ENCODE measurements at places on chromosomes 6 and 20.

DNA sequence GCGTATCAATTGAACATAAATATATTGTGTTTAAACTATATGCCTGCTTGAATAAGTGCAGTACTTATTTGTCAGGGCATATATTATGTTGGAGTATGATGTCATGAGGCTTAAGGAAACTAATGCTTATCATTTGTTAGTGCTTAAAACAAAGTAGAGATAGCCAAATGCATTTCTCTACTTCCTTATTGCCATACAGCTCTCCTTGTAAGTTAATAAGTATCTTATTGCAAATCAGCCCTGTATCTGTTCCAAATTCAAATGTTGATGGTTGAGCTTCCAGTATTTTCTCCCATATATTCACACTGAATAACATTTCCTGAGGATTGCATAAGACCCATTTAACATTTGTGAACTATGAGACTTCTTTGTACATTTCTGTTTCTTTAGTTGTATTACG is 57.8 kb downstream of the CARMIL1 start:
- no peak for DNase-seq

DNA sequence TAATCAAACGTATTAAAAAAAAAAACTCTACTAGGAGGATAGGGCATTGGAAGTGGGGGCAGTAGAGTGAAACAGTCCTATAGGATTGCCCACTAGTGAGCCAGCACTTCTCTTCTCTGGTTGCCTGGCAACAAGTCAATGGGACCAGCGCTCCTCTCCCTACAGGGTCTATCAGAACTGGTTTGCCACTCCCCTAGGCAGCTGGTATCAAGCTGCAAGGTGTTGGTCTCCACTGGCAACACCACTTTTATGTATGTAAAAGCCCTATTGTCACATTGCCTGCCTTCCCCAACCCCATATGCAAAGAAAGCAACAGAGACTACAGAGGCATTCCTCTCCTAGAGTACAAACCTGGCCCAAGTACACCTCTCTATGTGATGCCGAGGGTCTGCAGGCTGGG is 166.9 kb upstream of the MCHR2 start:
- DNase-seq = no peak

GRCh38 chr6:149037051-149037671 is 280.4 kb upstream of the TAB2 start:
- peak; percentile 74 for DNase-seq

DNA sequence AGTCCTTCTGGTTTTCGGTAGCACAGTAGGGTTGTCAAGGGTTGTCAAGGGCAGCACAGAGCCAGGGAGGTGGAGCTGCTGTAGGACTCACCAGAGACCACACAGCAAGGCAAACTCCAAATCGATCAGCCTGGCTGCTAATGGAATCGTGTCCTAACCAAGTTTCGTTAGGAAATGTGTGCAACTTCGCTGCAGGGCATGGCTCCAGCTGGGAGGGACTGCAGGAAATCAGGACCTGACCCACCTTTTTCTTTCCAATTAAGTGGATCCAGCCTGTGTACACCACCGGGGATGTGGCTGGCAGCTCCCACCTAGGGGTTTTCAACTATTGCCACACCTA is 251.7 kb upstream of the QKI start:
- no peak for DNase-seq

DNA sequence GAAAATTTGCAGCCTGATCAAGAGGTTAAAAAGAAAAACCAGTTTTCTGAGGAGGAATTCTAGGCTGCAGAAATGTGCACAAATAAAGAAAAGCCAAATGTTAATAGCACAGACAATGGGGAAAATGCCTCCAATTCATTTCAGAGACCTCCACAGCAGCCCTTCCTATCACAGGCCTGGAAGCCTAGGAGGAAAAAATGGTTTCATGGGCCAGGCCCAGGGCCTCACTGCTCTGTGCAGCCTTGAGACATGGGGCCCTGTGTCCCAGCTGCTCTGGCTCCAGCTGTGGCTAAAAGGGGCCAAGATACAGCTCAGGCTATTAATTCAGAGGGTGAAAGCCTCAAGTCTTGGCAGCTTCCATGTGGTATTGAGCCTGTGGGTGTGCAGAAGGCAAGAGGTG is 18.9 kb downstream of the AHI1 start:
- DNase-seq = no peak

- DNase-seq = no peak
These were observed 11.5 kb downstream of the NFKBIL1 start for GRCh38 chr6:31558631-31559500.

DNA sequence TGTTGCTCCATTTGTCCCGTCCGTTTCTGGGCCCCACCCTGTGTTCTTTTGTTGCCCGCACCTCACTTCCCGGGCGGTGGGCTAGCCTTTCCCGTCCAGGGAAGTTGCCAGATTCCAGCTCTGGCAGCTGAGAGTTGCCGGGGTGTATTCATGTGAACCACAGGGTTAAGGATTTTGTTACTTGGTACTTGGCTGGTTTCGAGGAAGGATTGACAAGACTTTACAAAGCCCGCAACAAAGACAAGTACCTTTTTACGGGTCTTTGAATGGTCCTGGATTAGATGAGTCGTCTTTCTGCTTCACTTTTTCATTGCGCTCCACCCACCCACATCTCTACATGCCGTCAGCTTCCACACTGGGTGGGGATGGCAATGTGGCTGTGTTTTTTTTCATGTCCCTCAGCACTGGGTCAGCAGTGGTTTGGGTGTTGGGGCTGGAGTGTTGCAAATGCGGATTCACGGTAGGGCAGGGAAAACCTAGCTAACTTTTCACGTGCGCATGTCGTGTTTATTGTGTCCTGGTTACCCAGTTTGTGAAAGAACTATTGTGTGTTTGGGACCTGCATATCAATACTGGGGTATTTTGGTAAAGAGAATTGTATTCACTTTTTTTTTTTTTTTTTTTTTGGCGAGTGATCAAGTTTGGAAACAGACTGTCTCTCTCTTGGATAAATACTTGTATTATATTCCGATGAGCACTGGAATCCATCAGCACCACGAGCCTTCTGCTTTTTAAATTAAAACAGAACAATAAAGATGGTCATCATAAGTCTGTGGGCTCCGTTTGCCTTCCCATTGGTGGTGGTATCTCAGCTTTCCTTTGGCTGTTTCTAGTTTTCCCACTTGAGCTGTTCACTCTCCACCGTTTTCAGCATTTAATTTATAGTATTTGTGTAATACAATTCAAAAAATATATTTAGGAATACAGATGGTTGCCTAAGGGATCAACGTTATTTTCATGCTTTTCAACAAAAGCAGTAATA is 1.2 kb downstream of the DUSP22 start:
- no peak for DNase-seq

DNA sequence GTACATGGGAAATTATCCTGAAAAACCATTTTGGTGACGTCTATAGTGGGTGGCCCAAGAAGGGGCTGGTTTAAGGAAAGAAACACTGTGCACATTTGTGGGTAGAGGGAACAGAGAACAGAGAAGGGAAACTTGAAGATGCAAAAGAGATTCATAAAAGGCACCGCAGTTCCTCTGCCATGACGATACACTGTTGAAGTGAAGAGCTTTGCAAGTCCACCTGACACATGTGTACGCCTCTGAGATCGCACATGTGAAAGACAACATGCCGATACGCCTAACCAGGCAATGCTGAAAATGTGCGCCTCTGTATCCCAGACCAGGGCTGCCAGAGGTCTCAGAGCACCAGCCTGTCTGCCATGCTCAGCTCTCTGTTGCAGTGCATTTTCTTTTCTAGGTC is 180.9 kb downstream of the KIF16B start:
- no peak for DNase-seq

GRCh38 chr20:62980970-62981369 is 25.8 kb downstream of the BHLHE23 start:
- peak; percentile 86 for DNase-seq

GRCh38 chr20:37946946-37947345 is 44.0 kb downstream of the VSTM2L start:
- DNase-seq = no peak

DNA sequence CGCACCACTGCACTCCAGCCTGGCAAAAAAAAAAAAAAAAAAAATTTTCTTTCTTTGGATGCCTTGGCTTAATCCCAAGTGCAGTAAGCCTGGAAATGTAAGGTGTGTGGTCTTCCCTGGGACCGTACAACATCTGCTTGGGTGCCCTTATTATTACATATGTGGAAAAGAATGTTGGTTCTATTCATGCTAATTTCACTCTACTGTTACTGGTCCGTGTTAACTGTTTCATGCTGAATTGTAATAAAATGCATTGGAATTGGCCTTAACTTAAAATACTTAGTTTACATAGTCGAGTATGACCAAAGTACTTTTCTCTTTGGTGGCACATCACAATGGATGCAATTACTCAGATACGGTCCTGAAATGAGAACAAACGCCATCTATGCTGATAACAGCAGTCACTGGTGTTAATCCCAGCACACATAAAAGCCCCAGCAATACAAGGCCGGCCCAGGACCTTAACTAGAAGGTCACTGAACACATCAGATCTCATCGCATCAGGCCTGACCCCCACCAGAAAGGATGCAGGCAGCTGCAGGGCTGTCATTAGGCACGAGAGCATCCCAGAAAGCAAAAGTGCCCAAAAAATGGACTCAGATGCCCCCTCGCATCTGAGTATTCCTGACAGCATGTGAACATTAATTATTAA is 1.2 kb downstream of the SERPINB6 start:
- DNase-seq = peak; percentile 97

DNA sequence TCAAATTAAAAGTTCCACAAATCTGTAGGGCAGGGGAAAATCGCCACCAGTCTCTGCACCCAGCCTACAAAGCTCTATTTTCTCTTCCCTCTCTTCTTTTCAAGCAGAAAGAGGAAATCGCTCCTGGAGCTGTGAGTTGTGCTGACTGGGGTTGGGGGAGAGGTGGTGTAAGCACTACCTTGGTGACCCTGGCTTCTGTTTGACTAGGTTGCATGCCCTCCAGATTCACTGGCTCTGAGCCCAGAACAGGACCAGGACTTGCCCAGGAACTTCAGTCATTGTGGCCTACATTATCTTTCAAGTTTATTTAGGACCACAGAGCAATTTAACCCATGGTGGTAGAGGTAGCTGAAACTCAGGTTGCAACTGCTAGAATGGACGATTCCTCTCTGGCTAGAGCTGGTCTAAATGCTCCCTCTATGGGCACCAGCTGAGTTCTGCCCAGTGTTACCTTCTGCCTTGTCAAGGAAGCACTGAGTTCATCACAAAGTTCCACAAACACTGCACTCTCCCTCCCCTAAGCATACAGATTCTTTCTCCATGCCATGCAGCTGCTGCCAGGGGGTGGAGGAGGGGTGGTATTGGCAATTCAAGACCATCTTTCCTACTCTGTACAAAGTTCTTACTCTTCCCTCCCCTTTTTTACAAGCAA is 122.0 kb upstream of the BMP5 start:
- no peak for DNase-seq

GRCh38 chr6:17036065-17036393 is 65.8 kb upstream of the STMND1 start:
- DNase-seq = no peak

DNA sequence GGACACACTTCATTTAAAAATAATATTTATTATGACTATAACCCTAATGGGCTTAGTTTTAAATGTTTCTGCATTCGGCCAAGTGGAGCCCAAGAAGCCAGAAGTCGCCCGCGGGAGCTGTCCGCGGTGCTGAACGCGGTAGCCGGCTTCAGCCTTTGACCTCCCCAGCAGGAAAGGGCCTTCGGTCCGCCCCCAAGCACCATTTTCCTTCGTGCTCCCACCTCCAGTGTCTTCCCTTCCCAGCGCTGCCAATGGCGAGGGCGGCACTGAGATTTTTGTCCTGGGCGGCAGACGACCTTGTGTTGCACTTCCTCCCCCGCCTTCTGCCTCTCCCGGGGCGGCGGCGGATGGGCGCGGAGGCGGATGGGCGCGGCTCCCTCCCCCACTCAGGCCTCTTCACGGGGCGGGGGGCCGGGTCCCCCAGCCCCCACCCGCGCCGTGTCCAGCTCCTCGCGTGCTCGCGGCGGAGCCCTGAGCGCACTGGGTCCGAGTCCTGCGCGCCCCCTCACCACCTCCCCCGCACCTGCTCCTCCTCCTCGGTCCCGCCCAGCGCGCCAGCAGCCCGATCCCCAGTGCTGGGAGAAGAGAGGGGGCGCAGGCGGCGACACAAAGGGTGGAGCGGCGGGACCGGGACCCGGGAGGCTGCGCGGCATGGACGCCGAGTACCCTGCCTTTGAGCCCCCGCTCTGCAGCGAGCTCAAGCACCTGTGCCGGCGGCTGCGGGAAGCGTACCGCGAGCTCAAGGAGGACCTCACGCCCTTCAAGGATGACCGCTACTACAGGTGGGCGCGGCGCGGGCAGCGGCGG is 23.6 kb upstream of the TMEM181 start:
- peak; percentile 89 for DNase-seq

GRCh38 chr20:2323051-2323450 is 27.2 kb downstream of the TGM3 start:
- no peak for DNase-seq

DNA sequence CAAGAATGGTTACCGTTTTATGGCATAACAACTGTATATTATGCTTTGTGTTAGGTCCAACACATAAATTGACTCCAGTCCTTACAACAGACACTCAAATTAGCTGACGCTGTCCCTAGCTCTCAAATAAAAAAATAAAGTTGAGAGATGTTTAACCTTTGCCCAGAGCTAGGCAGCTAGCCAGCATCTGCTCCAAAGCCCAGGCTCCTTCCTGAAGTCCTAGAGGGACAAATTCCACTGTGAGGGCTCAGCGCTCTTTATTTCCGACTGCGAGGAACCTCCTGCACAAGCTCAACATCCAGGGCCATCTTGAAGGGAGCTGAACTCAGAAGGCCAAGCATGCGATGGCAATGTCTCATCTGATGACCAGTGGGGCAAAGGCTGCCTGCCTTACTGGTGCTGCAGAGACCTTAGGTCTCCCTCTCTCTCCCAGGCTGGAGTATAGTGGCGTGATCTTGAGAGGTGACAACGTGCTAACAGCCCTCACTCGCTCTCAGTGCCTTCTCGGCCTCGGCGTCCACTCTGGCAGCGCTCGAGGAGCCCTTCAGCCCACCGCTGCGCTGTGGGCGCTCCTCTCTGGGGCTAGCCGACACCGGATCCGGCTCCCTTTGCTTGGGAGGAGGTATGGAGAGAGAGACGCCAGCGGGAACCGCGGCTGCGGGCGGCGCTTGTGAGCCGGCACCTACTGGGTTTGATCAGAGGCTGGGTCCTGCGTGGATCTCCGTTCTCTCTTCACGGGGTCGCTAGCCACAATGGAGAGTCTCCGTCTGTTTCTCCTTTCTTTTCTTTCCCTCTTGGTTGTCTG is 24.7 kb upstream of the GFOD1 start:
- DNase-seq = no peak

DNA sequence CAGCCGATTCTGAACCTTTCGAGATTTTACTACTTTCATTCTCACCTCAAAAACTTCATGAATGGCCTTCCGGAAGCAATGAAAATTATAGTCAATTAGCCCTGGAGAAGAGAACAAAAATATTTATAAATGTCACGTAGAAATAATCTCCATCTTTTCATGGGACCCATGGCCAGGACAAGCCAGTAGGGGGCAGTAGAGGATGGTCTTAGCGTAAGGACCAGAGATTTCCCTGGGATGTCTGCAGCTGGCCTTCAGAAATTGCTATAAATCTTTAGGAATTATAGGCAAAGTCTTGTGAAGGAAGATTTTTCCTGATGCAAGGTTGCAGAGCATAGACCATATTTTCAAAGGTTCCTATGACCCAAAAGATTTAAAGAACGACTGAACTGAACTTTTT is 15.6 kb upstream of the UBE2J1 start:
- peak; percentile 88 for DNase-seq

All from eye (tissue), 1 donor.